ENCODE measurements at places on chromosomes 11 and 22.

- no peak for DNase-seq
- H3K4me3 ChIP-seq = no peak overlapping the region
- H3K27ac ChIP-seq = peak overlapping the region; percentile 37
- no peaks in the 10 kb centered on the region for H3K27me3 ChIP-seq
- no peaks in the 10 kb centered on the region for H3K36me3 ChIP-seq
- peaks cover 20% of the 10 kb centered on the region for H3K4me1 ChIP-seq
Measured at GRCh38 chr11:94933223-94934130, 39.9 kb downstream of the CWC15 start.

GRCh38 chr11:2924821-2925675 lies 4.2 kb downstream of the PHLDA2 start:
- H3K27me3 ChIP-seq = no peaks in the 10 kb centered on the region
- H3K27ac ChIP-seq = no peak overlapping the region
- no peak overlapping the region for H3K4me3 ChIP-seq
- no peak for DNase-seq
- peaks cover 31% of the 10 kb centered on the region for H3K4me1 ChIP-seq

- H3K4me3 ChIP-seq = no peak overlapping the region
- H3K4me1 ChIP-seq = no peaks in the 10 kb centered on the region
- no peak for DNase-seq
- H3K27me3 ChIP-seq = no peaks in the 10 kb centered on the region
- H3K36me3 ChIP-seq = no peaks in the 10 kb centered on the region
Measured at GRCh38 chr11:122145715-122146274, 29.8 kb upstream of the BLID start.

GRCh38 chr11:80698637-80699036 lies 1257.8 kb upstream of the TENM4 start:
- DNase-seq = no peak
- no peaks in the 10 kb centered on the region for H3K27me3 ChIP-seq
- H3K4me3 ChIP-seq = no peak overlapping the region

DNA sequence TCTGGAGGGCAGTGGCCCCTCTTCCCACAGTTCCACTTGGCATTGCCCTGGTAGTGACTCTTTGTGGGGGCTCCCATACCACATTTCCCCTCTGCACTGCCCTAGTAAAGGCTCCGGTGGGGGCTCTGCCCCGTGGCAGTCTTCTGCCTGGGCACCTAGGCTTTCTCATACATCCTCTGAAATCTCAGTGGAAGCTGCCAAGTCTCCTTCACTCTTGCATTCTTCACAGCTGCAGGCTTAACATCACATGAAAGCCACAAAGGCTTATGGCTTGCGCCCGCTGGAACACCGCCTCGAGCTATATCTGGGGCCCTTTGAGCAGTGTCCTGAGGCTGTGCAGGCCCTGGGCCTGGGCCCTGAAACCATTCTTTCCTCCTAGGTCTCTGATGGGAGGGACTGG lies 25.3 kb downstream of the PLEKHB1 start:
- DNase-seq = no peak
- no peaks in the 10 kb centered on the region for H3K36me3 ChIP-seq
- no peak overlapping the region for H3K4me3 ChIP-seq
- no peak overlapping the region for H3K27ac ChIP-seq
- H3K27me3 ChIP-seq = no peaks in the 10 kb centered on the region

DNA sequence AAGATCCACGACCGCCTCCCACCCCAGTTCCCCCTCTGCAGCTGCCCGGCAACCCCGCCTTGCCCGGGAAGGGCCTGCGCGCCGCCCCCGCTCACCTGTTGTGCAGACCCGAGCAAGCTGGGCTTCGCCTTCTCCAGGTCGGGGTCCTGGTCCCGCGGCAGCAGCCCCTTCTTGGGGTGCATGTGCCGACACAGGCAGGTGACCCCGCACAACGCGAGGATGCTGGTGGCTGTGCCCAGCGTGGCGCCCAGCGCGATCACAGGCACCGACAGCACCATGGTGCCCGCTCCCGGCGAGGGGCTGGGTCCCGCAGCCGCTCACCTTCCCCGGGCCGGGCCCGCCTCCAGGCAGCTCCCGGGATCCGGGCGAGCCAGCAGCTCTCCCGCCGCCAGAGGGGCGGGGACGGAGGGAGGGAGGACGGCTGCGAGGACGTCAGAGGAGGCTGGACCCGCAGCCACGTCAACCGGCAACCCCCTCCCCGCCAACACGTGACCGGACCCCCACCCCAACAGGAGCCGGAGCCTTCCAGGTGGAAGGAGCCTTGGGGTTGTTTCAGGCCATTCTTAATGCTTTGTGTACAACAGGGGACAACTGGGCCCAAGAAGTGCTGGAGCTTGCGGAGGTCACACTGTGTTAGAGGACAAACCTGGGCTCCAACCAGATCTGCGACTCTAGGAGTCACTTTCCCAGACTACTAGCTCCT lies at the start of gene SYT13:
Gene SYT13 (minus strand): TSS at position 412 of the 703 bp plus-strand sequence. CDS start 134 bp downstream, at position 278.
- DNase-seq = peak; percentile 46
- no peak within 1 kb of the TSS for H3K27ac ChIP-seq
- H3K4me3 ChIP-seq = no peak within 1 kb of the TSS
- peaks cover 7% of the 10 kb centered on the region for H3K4me1 ChIP-seq
- peaks cover 5% of the 10 kb centered on the region for H3K27me3 ChIP-seq

DNA sequence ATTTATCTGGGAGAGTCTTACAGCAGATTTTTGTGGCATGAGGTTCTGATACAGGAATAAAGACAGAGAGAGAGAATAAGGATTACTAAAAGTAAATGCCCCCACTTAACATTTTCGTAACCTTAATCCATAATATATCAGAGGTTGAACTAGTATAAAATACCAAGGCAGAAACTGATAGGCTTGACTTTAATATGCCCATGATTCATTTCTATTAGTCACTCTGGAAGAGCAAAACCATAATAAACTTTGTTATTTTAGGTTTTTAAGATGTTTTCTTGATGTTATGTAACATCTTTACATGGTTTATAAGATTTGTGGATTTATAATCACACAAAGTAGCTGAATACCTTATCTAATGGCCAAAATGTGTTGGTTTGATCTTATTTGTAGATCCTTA lies 19.1 kb downstream of the GUCY1A2 start:
- H3K27ac ChIP-seq = no peak overlapping the region
- H3K27me3 ChIP-seq = no peaks in the 10 kb centered on the region
- DNase-seq = no peak
- H3K4me3 ChIP-seq = no peak overlapping the region

DNA sequence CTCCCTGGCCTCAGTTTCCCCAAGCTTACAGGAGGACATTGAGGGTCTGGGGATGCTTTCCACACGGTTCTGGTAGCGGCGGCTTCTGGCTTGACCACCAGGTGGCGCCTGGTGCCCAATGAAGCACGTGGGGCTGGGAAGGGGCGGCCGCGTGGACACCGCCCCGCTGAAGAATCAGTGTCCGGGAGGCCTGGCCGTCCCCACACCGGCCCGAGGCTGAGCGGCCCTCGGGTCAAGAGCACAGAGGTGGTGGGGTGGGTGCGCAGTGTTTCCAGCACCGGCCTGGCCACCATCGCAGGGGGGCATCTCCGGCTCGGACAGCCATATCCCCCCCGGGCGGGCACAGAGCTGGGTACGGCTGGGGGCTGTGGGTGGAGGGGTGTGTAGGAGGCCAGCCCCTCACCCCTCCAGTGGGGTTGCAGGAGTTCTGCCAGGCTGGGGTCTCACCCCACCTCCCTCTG lies 27.8 kb upstream of the PPARA start:
- no peaks in the 10 kb centered on the region for H3K27me3 ChIP-seq
- H3K4me1 ChIP-seq = peaks cover 23% of the 10 kb centered on the region
- H3K36me3 ChIP-seq = no peaks in the 10 kb centered on the region
- H3K27ac ChIP-seq = peak overlapping the region; percentile 13
- H3K4me3 ChIP-seq = no peak overlapping the region

DNA sequence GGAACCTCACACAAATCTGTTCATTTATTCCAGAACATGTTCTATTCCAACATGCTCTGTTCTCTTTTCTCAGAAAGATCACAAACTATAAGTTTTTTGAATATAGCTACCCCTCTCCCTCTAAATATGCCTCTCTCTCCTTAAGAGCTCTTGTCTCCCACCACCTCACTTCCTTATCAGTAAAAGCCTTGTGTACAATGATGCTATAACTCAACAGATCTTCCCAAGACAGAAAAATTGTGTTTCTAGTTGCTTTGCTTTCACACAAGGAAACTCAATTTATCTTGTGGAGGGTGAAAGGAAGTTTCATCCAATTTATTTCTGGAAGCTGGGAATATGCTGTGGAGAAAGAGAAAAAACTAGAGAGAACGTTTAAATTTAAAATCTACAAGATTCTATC lies 64.4 kb downstream of the FAM76B start:
- no peaks in the 10 kb centered on the region for H3K27me3 ChIP-seq
- no peaks in the 10 kb centered on the region for H3K4me1 ChIP-seq
- DNase-seq = no peak
- H3K4me3 ChIP-seq = no peak overlapping the region
- H3K27ac ChIP-seq = no peak overlapping the region

DNA sequence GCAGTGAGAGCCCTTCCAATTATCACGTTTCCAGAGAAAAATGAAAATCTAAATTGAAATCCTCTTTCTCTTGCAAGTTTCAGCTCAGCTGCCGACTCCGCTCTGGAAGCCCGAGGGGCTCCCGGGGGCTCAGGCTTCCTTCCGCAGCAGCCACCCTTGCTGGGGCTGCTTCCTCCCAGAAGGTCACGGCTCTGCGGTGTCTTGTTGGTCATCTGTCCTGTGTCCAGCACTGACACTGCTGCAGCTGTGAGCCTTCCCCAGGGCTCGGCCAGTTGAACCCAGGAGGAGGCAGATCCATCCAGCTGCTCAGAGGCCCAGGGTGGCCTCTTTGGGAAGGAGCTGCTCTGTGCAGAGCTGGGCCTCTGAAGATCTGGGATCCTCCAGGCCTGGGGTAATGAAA lies 1337.2 kb downstream of the TBC1D22A start:
- DNase-seq = peak; percentile 72
- H3K36me3 ChIP-seq = no peaks in the 10 kb centered on the region
- no peak overlapping the region for H3K4me3 ChIP-seq
- H3K4me1 ChIP-seq = no peaks in the 10 kb centered on the region
- no peak overlapping the region for H3K27ac ChIP-seq

DNA sequence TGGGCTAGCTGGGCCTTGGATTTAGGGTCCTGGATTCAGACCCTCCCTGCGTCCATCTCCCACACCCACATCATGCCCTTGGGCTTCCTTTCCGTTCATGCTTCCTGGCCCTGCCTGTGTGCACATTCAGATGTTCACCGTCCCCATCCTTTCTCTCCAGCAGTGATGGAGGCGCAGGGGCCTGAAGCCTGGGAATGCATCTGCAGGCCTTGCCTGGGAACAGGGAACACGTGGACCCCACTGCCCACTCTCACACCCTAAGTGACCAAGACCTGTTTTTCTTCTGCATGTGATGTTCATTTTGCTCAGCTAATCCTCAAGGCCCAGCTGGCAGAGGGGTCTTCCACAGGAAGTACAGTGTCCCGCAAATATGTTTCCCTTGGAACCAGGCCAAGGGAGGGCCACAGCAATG lies 91.6 kb upstream of the PARVA start:
- no peaks in the 10 kb centered on the region for H3K36me3 ChIP-seq
- H3K4me1 ChIP-seq = peaks cover 33% of the 10 kb centered on the region
- H3K27me3 ChIP-seq = no peaks in the 10 kb centered on the region

All from vagina (tissue), 2 donors.